Smooth muscle cell of trachea (primary cell): ENCODE measurements at places on chromosomes 4 and X. TPM values are rescaled to one million over a fixed set of nuclear protein-coding genes. Genes with fewer than 3 reads are reported as not detected.

The FMR1NB gene
- total RNA-seq: not detected in 2 replicates

The AFP gene
- total RNA-seq: 0.15 and 0.66 TPM in 2 replicates

The BEX5 gene
- total RNA-seq: not detected in 2 replicates

The SH2D1A gene
- not detected in 2 replicates for total RNA-seq

The AWAT2 gene
- total RNA-seq: not detected in 2 replicates

The CNGA2 gene
- total RNA-seq: not detected in 2 replicates

The MAGEA4 gene
- not detected in 2 replicates for total RNA-seq

The DUX4 gene
- total RNA-seq: not detected in 2 replicates

The TMEM35A gene
- total RNA-seq: 22.3 and 37.9 TPM in 2 replicates

The ANTXR2 gene
- total RNA-seq: 112 and 133 TPM in 2 replicates

The PCDH10 gene
- 0.83 and 1.6 TPM in 2 replicates for total RNA-seq

The CT45A10 gene
- total RNA-seq: not detected in 2 replicates

The RAP2C gene
- 19.0 and 23.7 TPM in 2 replicates for total RNA-seq

The ASMT gene
- total RNA-seq: not detected in 2 replicates

The PF4V1 gene
- total RNA-seq: 0.58 and 0.66 TPM in 2 replicates

The SCD5 gene
- total RNA-seq: 5.5 and 24.1 TPM in 2 replicates

The LINC00632 gene
- total RNA-seq: 1.7 and 7.3 TPM in 2 replicates

The KCNE5 gene
- total RNA-seq: 0.58 and 0.66 TPM in 2 replicates

The FHDC1 gene
- under 0.01 and 0.17 TPM in 2 replicates for total RNA-seq

The TSC22D3 gene
- 19.5 and 26.1 TPM in 2 replicates for total RNA-seq

The HSPA4L gene
- 13.8 and 24.8 TPM in 2 replicates for total RNA-seq

The SMIM20 gene
- total RNA-seq: 36.4 and 46.7 TPM in 2 replicates

The MUC7 gene
- not detected in 2 replicates for total RNA-seq

The ITIH6 gene
- not detected in 2 replicates for total RNA-seq

The FAM50A gene
- total RNA-seq: 73.3 and 85.2 TPM in 2 replicates

The SSX2 gene
- not detected in 2 replicates for total RNA-seq

The C4orf51 gene
- total RNA-seq: not detected in 2 replicates

The ARHGEF6 gene
- total RNA-seq: 17.2 and 19.2 TPM in 2 replicates

The FAM184B gene
- total RNA-seq: under 0.01 TPM in 1 of 2 replicates, not detected in the other

The ADH7 gene
- total RNA-seq: 0.83 and 2.0 TPM in 2 replicates

The MEPE gene
- not detected in 2 replicates for total RNA-seq

The UGT2B17 gene
- total RNA-seq: not detected in 2 replicates

The MAGEB2 gene
- total RNA-seq: not detected in 2 replicates

The PPARGC1A gene
- total RNA-seq: 1.5 and 1.7 TPM in 2 replicates

The VCX3B gene
- not detected in 2 replicates for total RNA-seq

The SSX1 gene
- not detected in 2 replicates for total RNA-seq

The PNMA6F gene
- not detected in 2 replicates for total RNA-seq

The UGT2B10 gene
- total RNA-seq: not detected in 2 replicates

The RAB28 gene
- total RNA-seq: 10.6 and 18.9 TPM in 2 replicates

The LIMCH1 gene
- 0.83 and 0.87 TPM in 2 replicates for total RNA-seq

The POU3F4 gene
- total RNA-seq: not detected in 2 replicates
